ENCODE measurements at places on chromosomes 5 and 9.

DNA sequence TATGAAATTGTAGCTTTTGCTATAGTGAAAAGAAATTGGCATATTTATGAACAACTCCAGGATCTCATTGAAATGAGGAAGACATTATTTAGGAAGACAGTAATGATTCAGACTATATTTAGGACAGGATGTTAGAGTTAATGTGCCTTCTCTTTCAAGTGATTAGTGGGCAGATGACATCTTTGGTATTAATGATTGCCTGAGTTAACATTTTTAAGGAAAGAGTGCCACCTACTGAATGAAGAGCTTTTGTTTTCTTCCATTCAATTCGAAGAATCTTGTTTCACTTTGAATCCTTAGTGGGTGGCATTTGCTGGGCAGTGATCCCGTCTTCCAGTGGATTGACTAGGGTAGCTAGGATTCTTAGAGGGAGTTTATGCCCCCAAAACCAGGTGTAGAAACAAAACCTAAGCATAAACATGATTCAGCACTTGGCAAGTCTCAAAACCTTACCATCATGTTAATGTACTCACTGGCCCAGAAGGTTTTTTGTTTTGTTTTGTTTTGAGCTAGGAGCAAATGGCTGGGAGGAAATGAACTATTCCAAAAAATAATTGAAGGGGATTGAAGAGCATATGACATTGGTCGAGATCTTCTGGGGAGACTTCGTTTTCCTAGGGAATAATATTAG, 23.2 kb downstream of the MAP3K1 start:
- DNase-seq, result peak; percentile 56

DNA sequence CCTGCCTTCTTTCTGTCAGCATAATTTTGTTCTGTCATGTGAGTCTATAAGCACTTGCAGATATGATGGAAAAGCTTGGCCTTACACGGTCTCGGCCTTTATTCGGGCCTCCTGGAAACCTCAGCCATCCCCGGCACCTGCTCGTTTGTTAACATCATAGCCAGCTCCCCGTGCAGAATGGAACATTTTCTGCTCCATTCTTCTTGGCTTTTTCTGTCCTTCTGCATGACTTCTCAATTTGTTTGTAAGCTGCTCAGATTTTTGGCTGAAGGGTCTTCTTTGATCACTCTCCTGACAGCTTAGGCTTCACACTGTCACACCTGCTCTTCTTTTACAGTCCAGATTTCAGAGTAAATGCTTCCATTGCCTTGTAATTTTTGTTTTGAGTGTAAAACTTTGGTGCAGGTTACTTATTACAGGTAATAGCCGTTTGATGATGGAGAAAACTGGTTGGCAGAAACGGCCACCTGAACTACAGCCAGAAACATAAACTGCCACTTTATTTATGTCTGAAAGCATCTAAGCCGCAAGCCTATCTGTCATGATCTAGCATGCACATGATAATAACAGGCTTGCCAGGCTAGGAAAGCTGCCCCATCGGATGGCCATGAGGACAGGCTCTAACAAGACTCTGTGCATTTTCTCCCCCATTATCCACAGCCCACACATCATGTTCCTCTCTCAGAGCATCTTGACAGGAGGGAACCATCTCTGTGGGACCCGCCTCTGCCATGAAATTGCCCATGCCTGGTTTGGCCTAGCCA, 197.0 kb downstream of the AOPEP start:
- DNase-seq, result no peak

DNA sequence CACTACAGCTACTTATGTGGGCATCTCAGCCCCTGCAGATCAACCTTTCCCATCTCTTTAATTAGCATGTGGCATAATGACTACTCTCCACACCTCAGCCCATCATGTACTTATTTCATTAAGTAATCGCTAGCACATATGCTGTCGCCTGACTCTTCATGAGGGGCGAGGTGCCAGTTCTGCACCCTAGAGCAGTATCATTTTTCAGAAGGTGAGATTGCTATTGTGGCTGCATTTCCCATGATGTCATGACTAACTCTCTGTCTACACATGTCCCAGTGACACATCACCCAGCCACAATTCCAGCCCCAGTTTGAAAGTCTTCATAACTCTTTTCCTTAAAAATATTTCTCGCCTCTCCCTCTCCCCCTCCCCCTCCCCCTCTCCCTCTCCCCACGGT, 7.6 kb upstream of the F2RL1 start:
- DNase-seq, result peak; percentile 73

- DNase-seq, result no peak
These were observed 101.9 kb downstream of the F2RL2 start for GRCh38 chr5:76521240-76521758.

- no peak for DNase-seq
These were observed 1584.4 kb downstream of the EFNA5 start for GRCh38 chr5:106086352-106086751.

DNA sequence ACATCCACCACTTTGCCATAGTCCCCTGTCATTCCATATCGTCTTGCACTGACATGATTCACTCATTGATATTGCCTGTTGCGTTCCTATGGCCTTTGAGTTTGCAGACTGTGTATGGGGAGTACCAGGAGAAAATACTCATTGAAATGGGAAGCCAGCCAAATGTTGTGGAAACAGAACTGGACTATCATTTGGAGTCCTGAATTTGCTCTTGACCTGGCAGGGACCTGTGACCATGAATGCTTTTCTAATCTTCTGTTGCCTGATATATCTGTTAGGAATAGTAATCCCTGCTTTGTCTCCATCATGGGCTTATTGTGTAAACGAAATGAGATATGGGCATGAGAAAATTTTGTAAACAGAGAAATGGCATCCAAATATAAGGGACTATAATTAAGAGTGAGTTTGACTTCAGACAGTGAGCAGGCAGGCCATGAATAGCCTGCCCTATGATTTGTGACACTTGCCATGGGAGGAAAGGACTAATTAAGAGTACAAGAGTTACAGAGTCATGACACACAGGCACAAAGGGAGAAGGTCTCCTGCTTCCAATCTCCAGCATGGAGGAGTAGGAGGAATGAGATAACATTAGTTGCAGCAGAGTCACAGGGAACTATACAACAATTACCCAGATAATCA, 572.9 kb upstream of the SGCD start:
- no peak for DNase-seq

DNA sequence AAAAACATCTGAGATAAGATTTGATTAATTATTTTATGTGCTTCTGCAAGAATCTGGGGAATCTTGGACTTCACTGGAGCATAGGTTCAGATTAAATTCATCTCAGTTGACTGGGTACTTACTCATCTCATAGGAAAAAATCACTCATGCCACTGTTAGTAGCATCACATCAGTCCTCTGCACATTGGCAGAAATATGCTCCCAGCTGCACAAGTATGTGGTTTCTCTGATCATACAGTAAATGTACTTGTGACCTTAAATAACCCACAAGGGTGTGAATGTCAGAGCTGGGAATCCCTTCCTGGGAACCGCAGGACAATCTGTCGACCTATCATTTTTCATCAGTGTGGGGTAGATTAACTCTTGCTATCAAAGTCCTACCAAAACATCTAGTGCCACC, 203.7 kb upstream of the SLC24A2 start:
- DNase-seq, result peak; percentile 75

DNA sequence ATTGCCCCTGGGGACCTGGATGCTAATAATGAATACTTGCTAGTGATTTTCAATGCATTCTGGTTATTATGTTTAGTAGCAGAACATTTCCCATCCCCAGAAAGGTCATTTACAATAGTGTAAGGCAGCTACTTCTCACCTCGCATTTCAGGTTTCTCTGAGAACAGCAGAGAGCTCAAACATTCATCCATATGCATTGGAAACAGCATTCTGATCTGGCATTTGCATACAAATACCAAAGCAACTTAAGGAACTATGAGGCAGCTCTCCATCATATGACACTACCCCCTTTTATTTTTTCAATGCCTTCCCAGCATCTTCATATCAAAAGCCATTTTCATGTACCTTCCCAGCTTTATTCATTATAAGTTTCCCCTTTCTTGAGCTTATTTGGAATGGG, 6.4 kb downstream of the PPP2R2B start:
- no peak for DNase-seq

- DNase-seq, result no peak
These were observed 7.9 kb downstream of the OR13J1 start for GRCh38 chr9:35862328-35862727.

DNA sequence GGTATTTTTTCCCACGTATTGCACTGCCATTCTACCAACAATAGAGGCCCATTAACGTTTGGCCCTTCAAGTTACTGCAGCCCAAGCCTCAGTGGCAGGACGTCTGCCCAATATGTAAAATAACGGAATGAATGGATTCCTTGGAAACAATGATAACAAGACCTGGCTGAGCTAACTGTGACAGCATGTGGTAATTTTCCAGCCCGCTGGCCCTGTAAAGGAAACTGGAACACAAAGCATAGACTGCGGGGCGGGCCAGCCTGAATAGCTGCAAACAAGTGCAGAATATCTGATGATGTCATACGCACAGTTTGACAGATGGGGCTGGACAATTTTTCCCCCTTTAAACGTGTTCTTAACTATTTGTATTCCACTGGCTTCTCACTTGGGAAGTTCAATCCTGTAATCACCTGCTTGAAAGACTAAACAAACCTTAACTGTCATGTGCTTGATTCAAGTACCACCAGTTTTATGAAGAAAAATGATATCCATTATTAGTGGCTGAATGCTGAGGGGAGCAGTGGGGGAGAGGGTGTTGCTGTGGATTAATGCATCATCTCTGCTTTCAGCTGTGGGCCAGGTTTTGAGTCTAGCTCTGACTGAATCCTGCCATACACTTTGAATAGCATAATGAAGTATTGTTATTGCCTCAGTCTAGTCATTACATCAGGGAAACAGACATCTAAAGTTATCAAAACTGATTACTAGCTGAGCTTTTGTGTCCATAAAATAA, 323.9 kb downstream of the TMEM161B start:
- DNase-seq, result peak; percentile 62

- no peak for DNase-seq
These were observed 53.4 kb upstream of the SNAPC3 start for GRCh38 chr9:15369238-15369637.

DNA sequence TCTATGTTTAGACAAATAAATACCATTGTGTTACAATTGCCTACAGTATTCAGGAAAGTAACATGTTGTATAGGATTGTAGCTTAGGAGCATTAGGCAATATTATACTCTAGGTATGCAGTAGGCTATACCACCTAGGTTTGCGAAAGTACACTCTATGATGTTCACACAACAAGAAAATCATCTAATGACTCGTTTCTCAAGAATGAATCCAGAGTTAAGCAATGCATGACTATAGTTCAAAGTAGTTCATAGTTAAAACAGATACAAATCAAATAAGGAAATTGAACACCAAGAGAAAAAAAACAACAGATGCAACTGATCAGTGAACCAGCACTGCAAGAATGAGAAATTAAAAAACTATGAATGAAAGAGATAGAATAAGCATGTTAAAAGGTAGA, 27.6 kb upstream of the ABLIM3 start:
- no peak for DNase-seq

DNA sequence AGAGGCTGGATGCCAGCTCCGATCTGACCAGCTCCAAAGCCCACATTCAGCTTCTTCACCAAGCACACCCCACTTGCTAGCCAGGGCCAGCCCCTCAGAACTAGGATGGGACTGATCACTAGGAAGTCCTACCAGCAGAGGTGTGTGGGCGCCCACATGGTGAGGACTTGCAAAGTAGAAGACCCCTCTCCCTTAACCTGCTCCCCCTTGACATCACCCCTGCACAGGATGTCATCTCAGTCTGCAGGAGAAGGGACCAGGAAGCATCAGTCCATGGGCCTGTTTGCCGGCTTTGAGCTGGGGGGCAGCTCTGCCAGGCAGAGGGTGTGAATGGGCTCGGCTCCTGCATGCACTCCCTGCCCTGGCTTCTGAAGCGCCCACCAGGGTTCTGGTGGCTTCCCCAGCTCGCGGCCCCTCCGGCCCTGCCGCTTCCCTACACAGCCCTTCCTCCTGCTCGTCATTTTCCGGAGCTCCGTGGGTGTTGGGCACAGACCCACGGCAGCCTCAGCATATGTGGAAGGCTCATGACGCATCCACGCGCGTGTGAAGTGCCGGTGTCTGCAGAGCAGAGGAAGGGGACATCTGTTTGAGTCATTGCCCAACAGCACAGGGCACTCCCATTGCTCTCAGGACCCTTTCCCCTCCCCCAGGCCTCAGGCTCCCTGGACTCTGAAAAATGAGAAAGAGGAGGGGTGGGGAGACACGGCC, 3.7 kb upstream of the FAM78A start:
- DNase-seq, result no peak

GRCh38 chr9:109604781-109605180, 106.7 kb upstream of the PTPN3 start:
- no peak for DNase-seq
